ENCODE measurements at places on chromosomes 5 and 9.

DNA sequence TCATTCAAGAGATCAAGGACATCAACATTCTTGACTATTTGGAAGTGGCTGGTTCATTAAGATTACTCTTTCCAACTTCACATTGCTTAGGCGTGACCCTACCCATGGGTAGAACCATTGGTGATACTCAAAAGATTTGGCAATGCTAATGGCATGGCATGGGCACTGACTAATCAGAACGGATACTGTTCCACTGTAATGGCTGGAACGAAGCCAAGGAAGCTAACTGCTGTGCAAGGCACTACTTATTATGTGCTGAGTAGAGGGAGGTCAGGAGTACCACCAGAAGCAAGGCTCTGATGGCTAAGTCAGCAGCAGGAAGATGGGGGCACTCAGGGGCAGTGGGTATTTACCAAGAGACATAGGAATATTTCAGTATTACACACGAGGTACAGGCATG is 31.9 kb downstream of the GNA14 start:
- no peak for DNase-seq

DNA sequence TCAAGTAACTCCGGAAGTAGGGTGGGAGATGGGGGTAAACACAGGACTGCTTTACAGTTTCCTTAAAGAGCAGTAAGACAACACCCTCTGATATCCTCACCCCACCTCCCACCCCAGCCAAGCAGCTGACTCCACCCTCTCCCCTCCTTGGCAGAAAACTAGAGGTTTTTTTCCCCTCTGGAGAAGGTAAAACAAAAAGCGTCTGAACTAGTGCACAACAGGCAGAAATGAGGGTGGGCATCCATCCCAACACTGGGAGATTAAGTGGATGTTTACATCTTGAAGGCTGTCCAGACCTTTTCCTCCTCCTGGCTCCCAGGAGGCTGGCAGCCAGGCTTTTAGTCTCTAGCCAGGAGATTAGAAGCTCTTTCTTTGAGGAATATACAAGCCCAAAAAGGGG is 13.9 kb upstream of the CTNNAL1 start:
- no peak for DNase-seq

- no peak for DNase-seq
These were observed 2.6 kb upstream of the ENC1 start for GRCh38 chr5:74643111-74643562.

- DNase-seq: no peak
These were observed 4.4 kb upstream of the GTF3C5 start for GRCh38 chr9:133026426-133026825.

GRCh38 chr5:36590513-36591286 is 15.7 kb upstream of the SLC1A3 start:
- DNase-seq: no peak

- no peak for DNase-seq
These were observed 49.3 kb downstream of the RICTOR start for GRCh38 chr5:39024884-39025283.

DNA sequence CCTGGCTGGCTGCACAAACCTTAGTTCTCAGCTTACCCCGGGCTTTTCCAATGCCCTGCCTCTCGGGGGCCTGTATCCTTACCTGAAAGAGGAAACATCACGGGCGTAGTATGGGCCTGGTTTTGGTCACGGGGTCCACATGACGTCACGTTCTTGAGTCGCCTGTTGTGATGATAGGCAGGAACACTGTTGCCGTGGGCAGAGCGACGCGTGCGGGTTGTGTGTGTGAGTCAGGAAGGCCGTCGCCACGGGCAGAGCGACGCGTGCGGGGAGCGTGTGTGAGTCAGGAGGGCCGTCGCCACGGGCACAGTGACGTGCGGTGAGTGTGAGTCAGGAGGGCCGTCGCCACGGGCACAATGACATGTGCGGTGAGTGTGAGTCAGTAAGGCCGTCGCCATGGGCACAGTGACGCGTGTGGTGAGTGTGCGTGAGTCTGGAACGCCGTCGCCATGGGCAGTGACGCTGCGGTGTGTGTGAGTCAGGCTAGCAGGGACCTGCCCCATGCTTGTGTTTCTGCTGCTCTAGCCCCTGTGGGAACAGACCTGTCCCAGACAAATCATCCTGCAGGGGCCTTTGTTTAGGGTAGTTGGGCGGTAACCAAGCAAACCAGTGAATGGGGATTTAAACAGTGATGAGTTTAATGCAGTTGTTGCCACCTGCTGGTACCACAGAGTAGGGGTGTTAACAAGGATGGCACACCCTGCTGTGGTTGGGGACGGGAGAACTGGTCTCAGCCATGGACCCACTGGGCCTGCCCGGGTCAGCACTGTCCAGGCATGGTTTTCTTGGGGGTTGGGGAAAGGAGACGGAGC is 19.8 kb downstream of the TRIP13 start:
- peak; percentile 75 for DNase-seq

GRCh38 chr9:87140605-87141109 is 193.4 kb upstream of the GAS1 start:
- DNase-seq: no peak

GRCh38 chr5:92429646-92430045 is 1046.5 kb upstream of the ARRDC3 start:
- DNase-seq: no peak

DNA sequence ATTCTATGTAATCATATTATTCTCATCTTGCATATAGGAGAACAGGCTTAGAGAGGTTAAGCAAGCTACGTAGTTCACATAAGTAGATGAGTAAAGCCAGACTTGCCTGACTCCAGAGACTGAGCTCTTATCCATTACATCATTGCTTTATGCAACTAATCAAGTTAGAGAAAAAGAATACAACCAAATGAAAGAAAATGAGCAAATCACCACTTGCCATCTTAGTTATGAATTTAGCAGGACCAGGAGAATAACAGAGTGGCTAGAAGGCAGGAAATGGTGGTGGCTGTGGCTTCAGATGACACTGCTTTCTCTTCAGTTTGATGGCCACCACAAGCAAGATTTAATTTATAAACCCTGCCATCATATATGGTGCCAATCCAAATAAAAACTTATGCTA is 26.6 kb downstream of the POC5 start:
- DNase-seq: no peak

DNA sequence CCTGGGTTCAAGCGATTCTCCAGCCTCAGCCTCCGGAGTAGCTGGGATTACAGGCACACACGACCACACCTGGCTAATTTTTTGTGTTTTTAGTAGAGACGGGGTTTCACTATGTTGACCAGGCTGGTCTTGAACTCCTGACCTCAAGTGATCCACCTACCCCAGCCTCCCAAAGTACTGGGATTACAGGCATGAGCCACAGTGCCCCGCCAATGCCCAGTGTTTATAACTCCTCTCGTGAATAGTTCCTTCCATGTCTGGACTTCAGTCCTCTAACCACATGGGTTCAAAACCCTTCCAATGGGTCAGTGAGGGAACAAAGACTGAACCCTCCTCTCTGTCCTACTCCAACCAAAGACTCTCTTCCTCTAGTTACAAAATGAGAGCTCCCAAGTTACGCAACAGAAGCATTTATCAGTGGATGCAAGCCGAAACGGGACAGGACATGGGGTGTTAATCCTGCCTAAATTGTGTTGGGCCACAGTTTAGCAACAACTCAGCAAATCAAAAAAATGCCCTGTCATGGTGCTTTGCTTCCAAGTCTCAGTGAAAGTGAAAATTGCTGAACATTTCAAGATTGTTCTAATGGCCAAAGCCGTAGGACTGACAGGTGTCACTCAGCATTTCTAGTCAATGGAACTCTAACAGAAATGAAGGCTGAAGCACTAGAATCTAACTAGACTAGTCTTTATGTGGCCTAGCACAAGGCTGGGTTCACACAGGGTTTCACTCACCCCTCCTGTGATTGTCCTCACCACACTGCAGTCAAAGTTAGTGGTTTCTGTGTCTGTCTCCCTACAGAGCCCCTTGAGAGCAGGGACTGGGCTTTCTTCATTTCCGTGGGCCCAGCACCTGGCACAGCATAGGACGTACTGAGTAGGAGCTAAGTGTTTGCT is 3.2 kb upstream of the TMEM245 start:
- DNase-seq: no peak

DNA sequence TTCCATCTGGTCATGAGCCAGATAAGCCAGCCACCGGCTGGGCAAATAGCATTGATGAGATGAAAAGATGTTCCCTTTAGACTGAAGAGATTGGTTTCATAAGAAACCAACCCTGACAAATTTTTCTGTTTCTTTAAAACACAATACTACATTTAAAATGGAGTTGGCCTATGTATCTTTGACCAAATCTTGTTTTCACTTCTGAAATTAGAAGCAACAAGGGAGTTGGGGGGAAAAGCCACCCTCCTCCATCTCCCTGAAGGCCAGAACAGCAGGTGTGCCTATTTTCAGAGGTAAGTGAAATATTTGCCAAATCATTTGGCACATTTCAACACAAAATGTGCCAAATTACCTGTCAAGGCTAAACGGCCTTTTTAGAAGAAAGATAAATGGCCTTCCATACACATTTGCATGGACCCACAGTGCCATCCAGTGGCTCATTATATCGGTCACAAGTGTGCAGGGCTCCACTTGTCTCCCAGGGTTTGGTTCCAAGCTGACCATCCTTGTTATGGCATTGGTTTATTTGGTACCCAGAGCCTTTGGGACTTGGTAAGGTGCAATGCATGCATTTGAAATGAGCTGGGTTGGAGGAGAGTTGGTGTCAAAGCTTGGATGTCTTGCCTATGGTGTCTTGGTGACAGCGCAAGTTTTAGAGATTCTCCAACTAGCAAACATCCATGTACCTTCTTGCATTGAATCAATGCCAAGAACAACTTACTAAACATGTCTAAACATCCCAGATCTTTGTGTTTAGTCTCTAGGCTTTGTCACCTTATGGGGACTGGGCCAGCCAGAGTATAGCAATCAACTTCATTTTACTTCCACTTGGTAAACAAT is 372.0 kb upstream of the KIF2A start:
- no peak for DNase-seq

- peak; percentile 69 for DNase-seq
These were observed 77.9 kb downstream of the AK8 start for GRCh38 chr9:132800038-132800648.

- DNase-seq: no peak
These were observed 401.2 kb downstream of the KIAA0825 start for GRCh38 chr5:94217216-94217615.

DNA sequence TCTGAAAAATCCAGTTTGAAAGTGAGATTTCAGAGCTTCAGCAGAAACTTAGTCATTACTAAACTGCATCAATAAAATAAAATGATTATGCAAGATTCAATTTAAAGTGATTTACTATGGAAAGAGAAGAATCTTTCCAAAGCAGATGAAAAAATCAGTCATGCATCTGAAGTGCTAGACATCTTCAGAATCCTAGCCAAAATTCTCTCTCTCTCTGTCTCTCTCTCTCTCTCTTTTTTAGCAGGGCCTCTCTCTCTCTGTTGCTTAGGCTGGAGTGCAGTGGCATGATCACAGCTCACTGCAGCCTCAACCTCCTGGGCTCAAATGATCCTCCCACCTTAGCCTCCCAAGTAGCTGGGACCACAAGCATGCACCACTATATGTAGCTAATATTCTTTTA is 18.2 kb upstream of the UBLCP1 start:
- DNase-seq: no peak

DNA sequence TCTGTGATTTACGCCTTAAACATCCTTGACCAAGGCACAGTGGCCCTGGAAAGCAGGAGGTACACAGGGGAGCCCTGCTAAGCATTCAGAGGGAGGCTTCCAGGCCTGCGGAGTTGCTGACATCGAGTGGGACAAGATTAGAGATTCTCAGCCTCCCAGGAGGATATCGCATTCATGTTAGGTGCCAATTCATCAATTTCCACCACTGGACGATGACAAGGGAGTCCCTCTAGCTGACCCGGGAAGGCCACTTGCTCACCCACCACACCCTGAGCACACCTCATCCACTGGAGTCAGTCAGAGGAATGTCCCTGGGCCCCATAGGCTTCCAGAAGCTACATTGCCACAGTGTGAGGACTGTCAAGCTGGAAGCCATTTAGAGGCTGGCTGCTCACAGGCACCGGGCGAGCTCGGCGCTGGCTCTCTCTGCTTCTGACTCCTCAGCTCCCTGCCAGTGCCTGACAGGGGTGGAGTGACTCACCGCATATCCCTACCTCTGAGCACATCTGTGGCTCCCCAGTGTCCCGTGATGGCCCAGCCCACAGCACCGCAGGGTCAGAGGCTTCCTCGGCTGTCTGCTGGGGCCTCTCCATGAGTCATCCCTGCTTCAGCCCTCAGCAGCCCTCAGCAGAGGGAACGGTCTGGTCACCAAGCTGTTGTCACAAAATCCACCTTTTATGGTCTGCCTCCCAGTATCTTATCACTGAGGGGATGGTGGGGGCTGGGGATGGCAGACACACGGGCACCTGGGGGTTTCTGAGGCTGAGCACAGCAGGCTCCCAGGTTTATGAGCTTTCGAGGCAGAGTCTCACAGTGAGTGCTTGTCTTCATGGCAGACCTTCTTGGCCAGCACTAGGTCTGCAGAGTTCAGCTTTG is 117.5 kb downstream of the ZNF608 start:
- peak; percentile 13 for DNase-seq

DNA sequence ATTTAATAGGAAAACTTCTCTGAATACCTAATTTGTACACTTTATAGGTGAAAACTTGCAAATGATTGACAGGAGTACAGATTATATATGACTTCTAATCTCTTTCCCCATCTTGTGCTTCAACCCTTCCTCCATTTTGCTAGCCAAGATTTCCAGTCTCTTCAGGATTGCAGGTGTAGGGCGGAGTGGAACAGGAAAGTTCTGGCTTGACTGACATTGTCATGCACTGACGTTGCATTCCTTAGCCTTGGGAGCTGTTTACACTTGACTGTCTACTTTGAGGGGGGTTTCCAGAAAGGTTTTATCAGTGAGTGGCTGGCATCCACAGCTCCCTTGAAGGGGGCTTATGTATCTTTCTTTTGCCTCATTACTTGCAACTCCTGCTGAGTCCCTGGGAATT is 34.1 kb upstream of the GRIA1 start:
- DNase-seq: no peak

GRCh38 chr9:70352802-70353201 is 61.7 kb downstream of the KLF9 start:
- DNase-seq: peak; percentile 45
